Naive thymus-derived CD8-positive, alpha-beta T cell (primary cell): ENCODE measurements at places on chromosomes 11 and 22.

GRCh38 chr11:83410605-83411565 lies 124.7 kb upstream of the CCDC90B start:
- no peak for DNase-seq

GRCh38 chr22:43364169-43364435 lies 20.9 kb upstream of the SCUBE1 start:
- no peak for DNase-seq

- DNase-seq: no peak
Measured at GRCh38 chr22:45459235-45459634, 43.4 kb upstream of the FBLN1 start.

DNA sequence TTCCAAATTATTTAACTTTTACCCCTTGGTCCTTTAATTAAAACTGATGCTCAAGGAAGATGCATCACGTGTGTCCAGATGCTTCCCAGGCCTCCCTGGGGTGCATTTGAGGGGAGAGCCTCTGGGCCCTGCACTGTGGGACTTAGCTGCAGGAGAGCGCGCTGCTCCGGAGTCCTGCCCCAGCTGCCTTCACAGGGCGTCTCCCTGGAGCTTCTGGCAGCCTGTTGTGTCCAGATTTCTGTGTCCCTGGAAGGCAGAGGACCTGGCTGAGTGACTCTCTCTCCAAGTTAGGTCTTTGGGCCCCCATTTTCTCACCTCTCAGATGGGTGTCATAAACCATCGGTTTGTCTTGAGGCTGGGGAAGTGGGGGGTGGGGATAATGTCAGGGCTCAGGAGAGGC lies 3.0 kb downstream of the ARHGAP8 start:
- no peak for DNase-seq

GRCh38 chr11:126415669-126416420 lies 60.4 kb downstream of the ST3GAL4 start:
- no peak for DNase-seq

GRCh38 chr22:20601308-20601707 lies 93.9 kb downstream of the MED15 start:
- no peak for DNase-seq

- peak; percentile 35 for DNase-seq
Measured at GRCh38 chr11:70431611-70432010, 33.3 kb downstream of the CTTN start.

DNA sequence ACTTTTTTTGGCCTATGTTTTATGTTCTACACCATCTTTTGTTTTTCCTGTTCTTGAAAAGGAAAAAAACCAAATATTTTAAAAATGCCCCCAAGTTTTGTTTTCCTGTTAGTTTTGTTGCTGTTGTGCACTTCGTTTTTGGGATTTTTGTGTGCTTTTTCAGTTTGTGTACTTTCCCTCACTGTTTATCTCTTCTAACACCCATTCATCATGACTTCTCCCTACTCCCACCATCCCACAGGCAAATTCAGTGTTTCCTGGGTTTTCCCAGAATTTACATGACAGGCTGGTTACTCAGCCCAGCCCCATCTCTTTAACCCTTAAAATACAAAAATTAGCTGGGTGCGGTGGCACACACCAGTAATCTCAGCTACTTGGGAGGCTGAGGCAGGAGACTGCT lies 15.6 kb downstream of the TMEM123 start:
- no peak for DNase-seq

GRCh38 chr11:123303924-123304323 lies 108.9 kb upstream of the CLMP start:
- DNase-seq: no peak

DNA sequence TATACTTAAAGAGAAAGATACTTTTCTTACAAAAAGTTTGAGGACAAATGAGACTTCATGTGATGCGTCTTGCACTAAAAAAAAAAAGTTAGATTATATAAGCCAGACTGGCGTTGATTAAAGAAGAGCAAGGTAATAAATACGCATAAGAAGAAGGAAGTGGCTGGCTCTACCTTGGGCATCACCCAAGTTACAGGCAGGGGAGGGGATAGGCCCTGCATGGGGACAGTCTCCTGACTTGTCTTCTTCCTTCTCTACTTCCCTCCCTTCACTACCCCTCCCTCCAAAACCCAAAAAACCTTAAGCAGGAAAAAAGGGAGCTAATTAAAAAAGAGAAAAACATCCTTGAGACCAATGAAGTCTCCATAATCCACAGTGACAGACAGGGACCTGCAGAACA lies 22.3 kb upstream of the TMA7B start:
- DNase-seq: peak; percentile 76

- no peak for DNase-seq
Measured at GRCh38 chr11:70641369-70641768, 243.0 kb downstream of the CTTN start.

GRCh38 chr11:75874684-75875341 lies 59.8 kb downstream of the UVRAG start:
- DNase-seq: no peak
